Heart left ventricle (tissue), 16 donors: ENCODE measurements at places on chromosomes 6 and 20. TPM values are rescaled to one million over a fixed set of nuclear protein-coding genes. Genes with fewer than 3 reads are reported as not detected.

The SCRT2 gene
- polyA plus RNA-seq, result not detected

The CRISP3 gene
- polyA plus RNA-seq, result 0.04 TPM

The PRRT1 gene
- polyA plus RNA-seq, result 0.95 TPM

The EYS gene
- polyA plus RNA-seq, result not detected

The ATXN1 gene
- polyA plus RNA-seq, result 13.9 TPM

The ZMYND8 gene
- polyA plus RNA-seq, result 11.9 TPM

The COL9A3 gene
- 4.7 TPM for polyA plus RNA-seq

The EDN3 gene
- polyA plus RNA-seq, result not detected

The F13A1 gene
- polyA plus RNA-seq, result 9.9 TPM
